Chondrocyte (in vitro differentiated cells): ENCODE measurements at places on chromosomes 1 and 21. TPM values are rescaled to one million over a fixed set of nuclear protein-coding genes. Genes with fewer than 3 reads are reported as not detected.

DNA sequence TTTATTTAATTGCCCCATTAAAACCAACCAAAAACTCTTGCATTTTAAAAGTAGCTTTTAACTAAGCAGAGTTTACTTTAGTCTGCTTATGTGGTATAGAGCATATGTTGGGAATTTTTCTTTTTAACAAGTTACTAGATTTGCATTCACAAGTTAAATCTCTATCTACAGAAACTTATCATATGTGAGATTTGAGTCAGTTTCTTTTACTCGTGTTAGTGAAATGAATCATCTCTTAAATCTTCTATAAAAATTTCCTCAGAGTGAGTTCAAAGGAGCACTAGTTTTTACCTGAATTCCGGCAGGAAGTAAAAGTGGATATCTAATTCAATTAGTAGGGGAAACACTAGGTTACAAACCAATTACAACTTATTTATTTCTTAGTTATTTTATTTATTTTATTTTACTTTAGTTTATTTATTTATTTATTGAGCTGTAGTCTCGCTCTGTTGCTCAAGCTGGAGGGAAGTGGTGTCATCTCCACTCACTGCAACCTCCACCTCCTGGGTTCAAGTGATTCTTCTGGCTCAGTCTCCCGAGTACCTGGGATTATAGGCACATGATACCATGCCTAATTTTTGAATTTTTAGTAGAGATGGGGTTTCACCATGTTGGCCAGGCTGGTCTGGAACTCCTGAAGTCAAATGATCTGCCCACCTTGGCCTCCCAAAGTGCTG lies 1609.6 kb upstream of the B3GALT2 start:
- no peak for DNase-seq

- DNase-seq = no peak
These were observed 17.4 kb upstream of the METTL18 start for GRCh38 chr1:169812131-169812530.

DNA sequence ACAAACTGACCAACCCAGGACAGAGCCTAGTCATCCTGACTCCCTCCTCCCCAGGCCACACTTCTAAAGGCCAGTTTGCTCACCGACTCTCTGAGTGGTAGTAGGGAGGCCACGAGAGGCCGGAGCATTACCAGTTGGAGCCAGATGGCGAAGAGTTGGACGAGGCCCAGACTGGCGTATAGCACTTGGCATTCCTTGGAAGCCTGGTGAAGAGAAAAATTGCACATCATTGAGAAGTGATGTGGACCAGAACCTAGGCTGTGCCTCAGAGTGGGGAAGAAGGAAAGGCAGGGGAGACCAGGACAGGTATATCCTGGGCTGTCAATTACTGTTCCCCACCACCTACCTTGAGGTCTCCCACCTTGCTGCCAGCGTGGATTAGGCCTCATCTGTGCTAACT lies 12.2 kb downstream of the PABPC4 start:
- no peak for DNase-seq

GRCh38 chr1:164660412-164660772 lies 101.4 kb downstream of the PBX1 start:
- no peak for DNase-seq

The IRF2BP2 gene
- total RNA-seq = 67.9 to 74.4 TPM (median 70.5 TPM) in 3 replicates
